ENCODE measurements at places on chromosomes 3 and 15.

DNA sequence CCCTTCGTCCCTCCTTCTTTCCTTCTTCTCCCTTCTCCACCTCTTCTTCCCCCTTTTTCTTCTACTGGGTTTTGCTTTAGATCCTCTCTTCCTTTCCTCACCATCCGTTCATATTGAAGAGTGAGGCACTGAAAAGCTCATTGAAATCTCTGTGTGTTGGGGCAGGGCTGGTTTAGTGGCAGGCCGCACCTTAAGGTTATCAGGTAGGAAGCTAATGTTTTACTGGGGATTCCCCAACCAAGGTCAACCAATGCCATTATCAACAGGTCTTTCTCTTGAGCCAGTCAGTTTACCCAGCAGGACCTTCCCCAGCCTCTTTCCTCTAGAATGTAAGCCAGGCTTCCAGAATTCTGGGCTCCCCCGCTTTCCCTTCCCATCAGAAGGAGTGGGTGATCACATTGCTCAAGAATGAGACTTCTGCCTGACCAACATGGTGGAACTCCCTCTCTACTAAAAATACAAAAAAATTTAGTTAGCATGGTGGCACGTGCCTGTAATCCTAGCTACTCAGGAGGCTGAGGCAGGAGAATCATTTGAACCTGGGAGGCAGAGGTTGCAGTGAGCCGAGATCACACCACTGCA, 11.5 kb upstream of the VPS8 start:
- DNase-seq, result no peak

DNA sequence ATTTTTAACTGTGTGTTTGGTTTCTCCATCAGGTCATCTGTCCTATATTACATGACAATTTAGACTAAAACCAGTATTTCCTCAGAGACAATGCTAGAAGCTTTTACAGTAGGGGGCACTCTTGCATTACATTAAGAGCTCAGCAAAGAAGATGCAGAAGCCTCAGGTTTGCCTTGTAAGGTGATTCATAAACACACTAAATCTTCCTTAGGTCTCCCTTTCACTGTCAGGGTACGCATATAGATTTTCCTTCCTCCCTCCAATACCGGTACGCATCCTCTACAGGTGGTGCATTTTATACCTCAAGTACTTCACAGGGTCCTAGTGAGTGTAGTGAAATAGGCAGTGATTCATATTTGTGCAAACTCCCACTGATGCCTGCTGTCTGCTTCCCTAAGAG, 46.5 kb downstream of the CD86 start:
- peak; percentile 38 for DNase-seq

DNA sequence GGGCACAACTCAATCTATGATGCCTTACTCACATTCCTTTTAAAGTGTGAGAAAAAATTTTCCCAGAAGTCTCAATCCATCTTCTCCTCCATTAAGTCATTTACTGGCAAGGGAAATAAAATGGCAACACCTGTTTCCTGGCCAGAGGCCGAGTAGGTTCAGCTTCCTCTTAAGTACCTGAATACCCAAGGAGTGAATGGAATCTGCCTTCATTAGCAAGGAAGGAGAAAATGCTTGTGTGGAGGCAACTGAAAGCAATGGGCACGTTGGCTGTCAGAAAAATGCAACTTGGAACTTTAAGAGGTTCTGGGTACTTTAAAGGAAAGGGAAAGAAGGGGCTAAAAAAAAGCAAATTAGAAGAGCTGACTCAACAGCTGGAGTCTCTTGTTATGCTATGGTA, 423.6 kb upstream of the ARL6 start:
- no peak for DNase-seq

- peak; percentile 13 for DNase-seq
Observed at GRCh38 chr3:131242201-131242600, 139.4 kb upstream of the NUDT16 start.

- no peak for DNase-seq
Observed at GRCh38 chr15:52682200-52682599, 3.0 kb upstream of the ATOSA start.

DNA sequence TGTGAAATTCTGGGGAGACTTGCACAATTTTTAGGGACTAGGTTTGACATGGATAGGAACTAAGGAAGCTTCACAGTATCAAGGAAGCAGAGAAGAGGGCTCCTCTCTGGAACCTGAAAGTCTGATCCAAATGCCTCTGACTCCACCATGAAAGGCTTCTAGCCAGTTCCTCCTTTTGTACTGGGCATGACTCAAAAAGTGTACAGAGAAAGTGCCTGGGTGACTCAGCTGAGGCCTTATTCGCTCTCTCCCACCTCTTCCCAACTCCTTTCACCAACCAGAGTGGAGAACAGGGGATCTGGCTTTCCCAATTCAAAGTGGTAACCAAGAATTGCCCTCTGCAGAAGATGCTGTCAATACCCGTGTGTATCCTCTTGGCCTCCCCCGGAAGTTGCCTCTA, 342.9 kb upstream of the PROK2 start:
- peak; percentile 61 for DNase-seq

- DNase-seq, result no peak
Observed at GRCh38 chr3:186283096-186283495, 78.9 kb downstream of the DGKG start.

GRCh38 chr15:37291920-37292319, 191.6 kb upstream of the MEIS2 start:
- DNase-seq, result no peak

GRCh38 chr15:39118510-39118909, 462.4 kb upstream of the THBS1 start:
- peak; percentile 76 for DNase-seq

DNA sequence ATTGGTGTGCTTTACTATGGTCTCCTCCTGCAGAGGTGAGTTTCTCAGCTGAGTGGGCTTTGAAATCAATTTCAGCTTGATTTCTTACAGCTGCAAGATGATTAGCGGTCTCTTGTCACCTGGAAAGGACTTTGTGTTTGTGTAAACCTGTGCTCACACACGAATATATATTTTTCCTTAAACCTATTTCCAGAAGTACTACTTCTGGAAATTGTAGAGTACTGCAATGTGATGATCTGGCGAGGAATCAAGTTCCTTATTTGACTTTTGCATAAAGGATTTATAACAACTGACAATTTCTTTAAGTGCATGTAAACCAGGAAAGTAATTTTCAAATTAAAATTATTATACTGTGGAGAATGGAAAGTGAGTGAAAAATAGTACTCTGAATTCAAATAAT, 2.1 kb downstream of the MCTP2 start:
- DNase-seq, result no peak

DNA sequence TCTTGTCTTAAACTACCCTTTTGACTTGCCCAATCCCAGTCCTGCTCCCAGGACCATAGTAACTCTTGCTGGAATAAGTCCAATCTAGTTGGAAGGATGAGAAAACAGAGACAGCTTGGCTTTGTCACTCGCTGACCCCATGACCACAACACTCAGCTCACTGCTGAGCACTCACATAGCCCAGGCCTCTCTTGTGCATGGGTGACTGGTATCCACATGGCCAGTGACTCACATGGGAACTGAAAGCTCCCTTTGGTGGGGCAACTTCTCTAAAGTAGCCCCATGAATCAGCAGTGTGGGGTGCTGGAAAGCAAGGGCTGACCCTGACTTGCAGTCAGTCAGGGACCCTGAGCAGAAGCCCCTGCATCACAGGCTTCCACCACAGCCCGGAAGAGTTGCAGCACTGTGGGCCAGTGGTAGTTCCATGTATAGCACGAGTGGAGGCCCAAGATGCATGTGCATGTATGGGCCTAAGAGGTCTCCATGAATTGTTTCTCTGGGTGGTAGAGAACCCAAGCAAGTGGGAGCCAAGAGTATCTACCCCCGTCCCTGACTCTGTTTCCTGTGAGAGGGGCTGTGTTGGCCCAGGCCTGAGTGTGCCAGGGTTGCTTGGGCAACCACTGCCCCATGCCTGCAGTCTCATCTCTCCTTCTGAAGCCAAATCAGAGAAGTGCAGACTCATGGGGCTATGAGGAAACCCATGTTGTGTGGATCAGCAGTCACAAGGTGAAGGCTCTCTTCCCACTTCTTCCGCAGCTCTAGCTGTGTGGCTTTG, 62.1 kb upstream of the XCR1 start:
- DNase-seq, result peak; percentile 87

GRCh38 chr15:96690733-96691132, 360.2 kb downstream of the NR2F2 start:
- no peak for DNase-seq

GRCh38 chr3:43922374-43922773, 231.6 kb downstream of the ABHD5 start:
- DNase-seq, result no peak

- DNase-seq, result no peak
Observed at GRCh38 chr15:66752078-66752477, 50.0 kb downstream of the SMAD6 start.

Measured in AG20443 (cell line).